ENCODE measurements at places on chromosomes 2 and 18.
A peak's percentile ranks its signal among the peaks of the same experiment; 100 is the strongest.

DNA sequence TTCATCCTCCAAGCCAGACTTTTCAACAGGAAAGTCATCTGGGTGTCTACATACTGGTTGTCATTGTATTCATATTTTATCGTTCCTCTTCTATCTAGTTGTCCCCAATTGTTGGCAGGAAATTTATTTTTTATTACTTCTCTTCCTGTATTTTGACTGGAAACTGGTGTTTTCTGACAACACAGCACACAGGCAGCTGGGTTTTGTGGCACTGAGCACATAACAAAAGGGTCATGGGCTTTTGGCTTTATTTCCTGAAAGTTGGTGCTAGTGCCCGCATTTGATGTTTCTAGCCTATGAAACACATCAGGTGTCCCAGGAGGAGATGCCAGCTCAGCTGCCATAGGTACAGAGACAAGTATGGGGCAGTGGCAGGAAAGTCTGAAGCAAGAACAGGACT lies 126.4 kb downstream of the TMEM17 start:
- DNase-seq: no peak

DNA sequence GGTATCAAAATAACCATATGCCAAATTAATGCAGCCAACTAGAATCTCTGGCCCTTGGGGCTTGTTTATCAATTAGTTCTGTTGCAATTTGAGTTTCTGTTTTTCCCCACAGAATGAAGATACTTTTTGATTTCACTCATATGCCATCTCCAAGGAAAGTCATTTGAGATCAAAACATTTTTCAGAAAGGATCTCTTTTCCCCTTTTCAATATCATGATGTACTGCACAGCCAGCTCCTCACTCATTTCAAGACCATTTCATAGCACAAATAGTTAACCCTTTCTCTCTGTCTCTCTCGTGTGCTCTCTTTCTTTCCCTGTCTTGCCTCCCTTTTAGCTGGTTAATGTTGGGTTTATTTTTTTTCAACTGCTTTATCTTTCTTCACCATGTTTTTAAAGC lies 387.3 kb downstream of the STK39 start:
- DNase-seq: no peak

DNA sequence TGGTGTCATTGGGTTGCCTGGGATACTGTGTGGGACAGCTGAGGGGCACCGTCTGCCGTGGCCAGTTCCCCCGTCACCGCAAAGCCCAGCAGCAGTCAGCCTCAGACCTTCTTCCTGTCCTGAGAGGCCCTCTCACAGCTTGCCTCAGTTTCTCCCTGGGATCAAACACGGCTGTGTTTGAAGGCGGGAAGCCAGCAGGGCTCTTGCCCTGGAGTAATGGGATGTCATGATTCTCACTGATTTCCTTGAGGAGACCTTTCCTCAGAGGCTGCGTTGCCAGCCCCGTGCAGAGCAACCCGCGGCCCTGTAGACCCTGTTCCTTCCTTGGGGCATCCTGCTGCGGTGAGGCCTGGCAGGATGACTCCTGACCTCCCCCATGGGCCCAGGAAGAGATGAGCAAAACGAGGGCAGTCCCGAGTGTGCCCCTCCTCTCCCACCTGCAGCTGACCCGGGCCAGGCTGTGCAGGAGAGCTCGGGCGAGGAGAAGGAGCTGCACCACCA lies 13.9 kb upstream of the NFATC1 start:
- no peak for DNase-seq

DNA sequence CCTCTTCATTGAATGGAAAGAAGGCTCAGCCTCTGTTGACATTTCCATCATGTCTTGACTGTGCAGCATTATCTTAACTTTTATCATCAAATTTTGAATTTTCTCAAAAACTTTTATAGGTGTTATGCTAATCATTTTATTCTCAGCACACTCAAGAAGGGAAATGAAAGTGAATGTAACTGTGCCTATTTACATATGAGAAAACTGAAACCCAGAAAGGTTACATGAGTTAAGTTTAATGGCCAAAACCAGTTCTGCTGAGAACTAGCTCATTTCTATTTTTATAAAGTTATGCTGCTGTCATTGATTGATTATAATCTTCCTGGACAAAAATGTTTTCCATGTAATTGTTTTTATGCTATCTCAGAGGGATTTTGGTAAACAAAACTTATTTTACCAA lies 618.8 kb upstream of the NRXN1 start:
- no peak for DNase-seq

GRCh38 chr2:109197491-109198418 lies 68.8 kb downstream of the SH3RF3 start:
- DNase-seq: no peak

- no peak for DNase-seq
Observed at GRCh38 chr18:28705482-28705881, 528.6 kb upstream of the CDH2 start.

DNA sequence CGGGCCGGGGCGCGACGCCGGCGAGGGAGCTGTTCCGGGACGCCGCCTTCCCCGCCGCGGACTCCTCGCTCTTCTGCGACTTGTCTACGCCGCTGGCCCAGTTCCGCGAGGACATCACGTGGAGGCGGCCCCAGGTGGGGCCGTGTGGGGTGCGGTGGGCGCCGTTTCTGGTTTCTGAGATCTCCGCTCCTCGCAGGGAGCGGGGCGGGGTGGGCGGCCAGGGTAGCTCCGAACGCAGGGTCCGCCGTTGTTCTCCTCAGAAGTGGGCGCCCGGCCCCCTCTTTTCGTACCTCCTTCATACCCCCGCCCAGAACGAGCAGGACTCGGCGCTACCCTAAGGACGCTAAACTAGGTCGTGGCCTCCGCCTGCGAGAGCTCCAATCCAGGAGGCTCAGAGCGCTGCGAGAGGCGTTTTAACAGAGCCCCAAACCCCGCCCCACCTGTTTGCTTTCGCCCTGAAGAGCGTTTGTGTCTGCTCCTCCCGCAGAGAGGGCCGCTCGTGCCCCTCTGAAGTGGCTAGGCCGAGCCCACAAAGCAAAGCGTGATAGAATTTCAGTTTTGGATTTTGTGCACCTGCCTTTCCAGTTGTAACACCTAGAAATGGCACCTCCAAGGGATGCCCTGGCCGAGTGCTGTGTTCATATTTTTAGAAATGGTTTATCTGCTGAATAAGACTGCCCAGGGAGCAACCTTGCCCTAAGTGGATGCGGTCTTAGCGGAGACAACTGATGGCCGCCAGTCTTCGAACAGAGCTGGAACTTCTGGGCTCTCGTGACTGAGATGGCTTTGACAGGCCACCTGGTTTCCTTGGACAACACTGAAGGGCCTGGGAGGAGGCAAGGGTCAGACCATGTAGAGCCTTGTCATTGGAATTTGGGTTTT lies 626 bp downstream of the CAPN10 start:
- peak; percentile 8 for DNase-seq

GRCh38 chr2:13533524-13533922 lies 816.8 kb downstream of the TRIB2 start:
- DNase-seq: no peak

DNA sequence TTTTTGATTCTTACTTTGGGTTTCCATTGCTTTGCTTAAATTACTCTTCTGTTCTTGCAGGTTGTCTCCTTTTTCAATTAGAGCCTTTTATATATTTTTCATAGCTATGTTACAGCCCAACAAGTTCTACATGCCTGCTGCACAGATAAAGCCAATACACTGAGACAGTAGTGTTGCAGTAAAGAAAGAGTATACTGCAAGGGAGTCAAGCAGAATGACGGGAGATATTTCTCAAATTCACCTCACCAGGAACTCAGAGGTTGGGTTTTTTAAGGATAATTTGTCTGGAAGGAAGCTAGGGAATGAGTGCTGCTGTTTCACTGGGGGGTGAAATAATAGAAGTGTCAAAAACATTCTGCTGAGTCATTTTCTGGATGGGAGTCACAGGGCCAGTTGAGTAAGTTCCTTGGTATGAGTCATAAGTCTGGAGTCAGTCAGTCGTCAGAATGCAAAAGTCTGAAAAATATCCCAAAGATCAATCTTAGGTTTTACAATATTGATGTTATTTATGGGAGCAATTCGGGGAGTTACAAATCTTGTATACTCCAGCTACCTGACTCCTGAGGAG lies 193.0 kb upstream of the RGPD4 start:
- no peak for DNase-seq

DNA sequence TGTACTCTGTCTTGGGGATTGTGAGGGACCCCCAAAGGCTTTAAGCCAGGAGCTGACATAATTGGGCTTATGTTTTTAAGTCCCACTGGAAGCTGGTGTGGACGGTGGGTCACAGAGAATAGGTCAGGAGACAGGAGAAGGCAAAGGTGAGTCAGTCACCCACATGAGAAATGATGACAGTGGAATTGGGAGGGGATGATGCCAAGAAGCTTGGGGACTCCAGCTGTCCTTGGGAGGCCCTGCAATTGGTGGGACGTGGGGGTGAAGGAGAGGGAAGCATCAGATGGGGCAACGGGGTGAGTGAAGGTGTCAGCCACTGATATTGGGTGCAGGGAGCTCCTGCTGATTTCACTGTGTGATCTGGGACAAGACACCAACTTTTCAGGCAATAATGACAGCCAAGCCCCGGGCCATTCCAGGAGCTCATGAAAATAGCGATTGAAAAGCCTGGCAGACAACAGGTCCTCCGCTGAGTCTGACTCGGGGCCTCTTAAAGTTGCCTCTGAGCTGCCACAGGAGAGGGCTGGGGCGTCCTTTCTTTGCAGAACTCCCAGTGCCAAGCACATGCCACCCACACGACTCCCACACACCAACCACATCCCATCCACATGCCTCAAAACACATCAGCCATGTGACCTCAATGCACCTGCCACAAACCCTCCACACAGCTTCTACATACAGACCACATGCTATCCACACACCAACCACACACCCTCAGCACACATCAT lies 13.4 kb downstream of the TNS1 start:
- DNase-seq: no peak

DNA sequence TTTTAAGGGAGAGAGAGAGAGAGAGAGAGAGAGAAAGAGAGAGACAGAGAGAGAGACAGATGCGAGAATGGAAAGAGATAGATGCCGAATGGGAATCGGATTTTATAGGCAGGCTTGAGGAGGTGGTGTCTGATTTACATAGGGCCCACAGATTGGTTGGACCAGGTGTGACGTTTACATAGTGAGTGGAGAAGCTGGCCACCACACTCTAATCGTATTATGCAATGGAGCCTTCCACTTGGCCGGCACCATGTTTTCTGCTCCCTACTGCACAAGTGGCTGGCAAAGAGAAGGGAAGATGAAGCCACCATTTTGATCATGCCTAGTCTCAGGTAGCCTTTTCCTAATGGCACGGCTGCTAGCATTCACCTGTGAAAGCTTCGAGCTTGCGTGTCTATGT lies 33.9 kb downstream of the CD8B2 start:
- no peak for DNase-seq

DNA sequence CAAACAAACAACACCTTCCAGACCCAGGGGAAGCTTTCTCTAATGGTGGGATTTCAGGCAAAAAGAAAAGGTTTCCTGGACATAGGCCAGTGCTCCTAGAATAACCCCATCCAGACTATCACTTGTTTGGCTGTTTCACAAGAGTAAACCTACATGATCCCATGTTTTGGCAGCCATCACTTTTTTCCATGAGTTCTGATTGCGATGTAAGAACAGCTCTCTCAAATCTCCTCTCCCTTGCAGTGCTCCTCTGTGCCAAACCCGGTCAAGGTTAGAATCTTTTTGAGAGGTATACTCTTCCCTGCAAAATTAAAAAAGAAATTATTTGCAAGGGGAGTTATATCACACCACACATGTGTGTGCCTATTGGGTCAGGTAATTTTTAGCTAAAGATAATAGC lies 11.9 kb downstream of the GRP start:
- no peak for DNase-seq

DNA sequence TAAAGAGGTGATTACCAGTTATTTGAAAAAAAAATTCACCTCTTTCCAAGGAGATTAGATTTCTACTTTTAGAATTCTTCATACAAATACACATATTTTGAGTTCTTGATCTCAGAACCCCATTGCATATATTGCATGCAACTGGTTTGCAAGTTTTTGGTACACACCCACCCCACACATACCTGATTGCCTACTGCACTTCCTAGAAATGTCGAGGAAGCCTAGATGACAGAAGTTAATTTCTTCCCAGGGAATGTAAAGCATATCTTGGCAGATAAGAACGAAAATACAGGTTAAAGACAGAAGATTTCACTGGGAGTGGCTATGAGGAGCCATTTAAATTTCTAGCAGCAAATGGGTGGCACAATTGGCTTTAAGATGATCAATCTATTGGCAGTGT lies 67.1 kb upstream of the IL1R1 start:
- no peak for DNase-seq

- DNase-seq: peak; percentile 38
Observed at GRCh38 chr18:9742524-9743131, 34.5 kb downstream of the RAB31 start.

DNA sequence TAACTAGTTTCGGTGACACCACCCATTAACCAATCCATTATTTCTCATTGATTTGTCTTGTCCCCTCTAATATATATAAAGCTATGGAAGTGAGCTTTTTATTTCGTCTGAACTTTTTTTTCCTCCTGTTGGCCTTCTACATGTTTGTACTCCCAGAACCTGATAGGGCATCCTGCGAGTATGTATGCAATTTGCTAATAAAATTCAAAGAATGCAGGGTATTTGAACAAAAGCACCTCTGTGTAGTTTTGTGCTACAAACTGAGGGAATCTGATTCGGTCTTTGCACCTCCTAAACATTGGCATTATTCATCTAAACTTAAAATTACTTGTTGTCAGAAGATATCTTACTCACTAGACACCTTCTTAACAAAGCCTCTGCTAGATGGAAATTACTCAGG lies 242.9 kb upstream of the TMEFF2 start:
- no peak for DNase-seq

- no peak for DNase-seq
Observed at GRCh38 chr2:164773635-164774034, 68.0 kb downstream of the COBLL1 start.

DNA sequence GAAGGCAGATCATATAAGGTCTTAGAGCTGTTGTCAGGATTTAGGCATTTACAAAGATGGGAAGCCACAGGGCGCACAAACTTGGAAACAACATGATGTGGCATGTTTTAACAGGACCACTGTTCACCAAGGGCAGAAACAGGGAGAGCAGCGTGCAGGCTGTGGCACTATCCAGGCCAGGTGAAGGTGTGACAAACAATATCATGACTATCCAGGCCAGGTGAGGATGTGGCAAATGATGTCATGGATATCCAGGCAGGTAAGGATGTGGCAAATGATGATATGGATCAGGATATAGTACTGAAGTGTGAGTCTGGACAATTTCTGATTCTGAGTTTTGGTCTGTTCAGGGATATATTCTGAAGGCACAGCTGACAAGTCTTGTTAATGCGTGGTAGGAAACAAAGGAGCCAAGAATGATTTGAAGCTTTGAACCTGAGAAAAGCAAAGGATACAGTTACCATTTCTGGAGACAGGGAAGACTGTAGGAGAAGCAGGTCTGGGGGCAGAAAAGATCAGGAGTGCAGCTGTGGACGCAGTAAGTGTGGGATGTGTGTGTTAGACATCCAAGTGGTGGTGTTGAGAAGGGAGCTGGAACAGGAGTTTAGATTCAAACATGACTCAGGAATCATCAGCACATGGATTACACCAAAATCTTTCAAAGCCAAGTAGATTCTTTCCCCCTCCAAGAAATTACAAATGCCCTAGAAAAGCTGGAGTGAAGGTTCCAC lies 205.9 kb downstream of the TMEM163 start:
- DNase-seq: no peak
